Cerebellum (tissue), 4 donors: ENCODE measurements at places on chromosomes 1 and 21.

DNA sequence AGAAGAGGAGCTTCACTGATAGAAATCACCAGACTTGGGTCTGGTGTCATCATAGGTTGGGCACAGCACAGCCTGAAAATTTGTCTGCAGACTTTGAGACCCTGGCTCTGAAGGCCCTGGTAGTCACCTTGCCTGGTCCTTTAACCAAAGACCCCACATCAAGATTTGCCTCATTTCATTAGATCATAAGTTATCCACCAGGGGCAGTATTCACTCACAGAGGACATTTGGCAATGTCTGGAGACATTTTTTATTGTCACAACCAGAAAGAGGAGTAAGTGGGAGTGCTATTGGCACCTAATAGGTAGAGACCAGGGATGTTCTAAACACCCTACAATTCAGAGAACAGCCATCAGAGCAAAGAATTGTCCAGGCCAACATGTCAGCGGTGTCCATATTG lies 22.1 kb upstream of the PAX7 start:
- no peak for DNase-seq

GRCh38 chr1:225418598-225418997 lies 9.2 kb downstream of the LBR start:
- DNase-seq: no peak

GRCh38 chr1:77833521-77834100 lies 54.2 kb downstream of the MIGA1 start:
- DNase-seq: no peak

GRCh38 chr1:36835017-36835695 lies 199.2 kb downstream of the GRIK3 start:
- no peak for DNase-seq

GRCh38 chr1:46621930-46622329 lies 5.3 kb upstream of the MOB3C start:
- no peak for DNase-seq

DNA sequence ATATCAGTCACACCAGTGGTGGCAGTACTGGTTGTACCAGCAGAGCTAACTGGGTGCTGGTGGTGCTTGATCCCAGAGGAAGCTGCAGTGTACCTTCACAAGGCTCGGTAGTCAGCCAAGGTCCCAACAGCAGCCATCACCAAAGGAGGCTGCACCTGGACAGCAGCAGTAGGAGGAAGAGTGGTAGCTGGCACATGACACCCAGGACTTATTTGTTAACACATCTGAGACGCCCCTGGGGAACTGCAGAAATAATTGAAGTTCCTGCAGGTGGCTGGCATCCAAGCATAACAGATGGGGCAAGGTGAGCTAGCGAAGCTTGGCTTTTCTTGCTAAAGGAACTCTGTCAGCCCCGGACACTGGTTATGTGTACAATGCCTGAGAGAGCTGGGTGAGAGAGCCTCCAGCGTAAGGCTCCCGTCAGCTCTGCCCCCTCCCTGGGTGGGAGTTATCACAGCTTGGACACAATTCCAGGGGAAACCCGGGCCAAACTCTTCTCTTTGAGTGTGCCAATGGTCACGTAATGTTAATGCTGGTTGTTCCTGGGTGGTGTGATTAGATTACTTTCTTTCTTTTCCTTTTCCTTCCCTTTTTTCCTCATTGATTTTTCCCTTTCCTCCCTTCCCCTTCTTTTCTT lies 29.1 kb upstream of the PARP1 start:
- DNase-seq: peak; percentile 71

DNA sequence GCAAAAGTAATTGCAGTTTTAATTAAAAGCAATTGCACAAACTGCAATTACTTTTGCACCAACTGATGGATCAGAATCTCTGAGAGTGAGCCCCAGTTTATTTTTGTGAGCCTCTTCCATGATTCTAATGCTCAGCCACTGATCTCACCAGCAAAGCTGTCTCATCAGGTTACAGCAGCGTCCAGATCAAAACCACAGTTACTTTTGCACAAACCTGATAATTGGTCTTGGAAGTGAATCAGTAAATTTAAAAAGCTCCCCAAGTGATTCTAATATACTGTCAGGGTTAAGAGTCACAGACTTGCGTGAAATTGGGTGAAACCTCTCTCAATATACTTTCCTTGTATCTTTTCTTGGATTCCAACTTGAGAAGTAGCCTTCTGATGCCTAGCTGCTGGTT lies 13.5 kb upstream of the CR2 start:
- DNase-seq: no peak

DNA sequence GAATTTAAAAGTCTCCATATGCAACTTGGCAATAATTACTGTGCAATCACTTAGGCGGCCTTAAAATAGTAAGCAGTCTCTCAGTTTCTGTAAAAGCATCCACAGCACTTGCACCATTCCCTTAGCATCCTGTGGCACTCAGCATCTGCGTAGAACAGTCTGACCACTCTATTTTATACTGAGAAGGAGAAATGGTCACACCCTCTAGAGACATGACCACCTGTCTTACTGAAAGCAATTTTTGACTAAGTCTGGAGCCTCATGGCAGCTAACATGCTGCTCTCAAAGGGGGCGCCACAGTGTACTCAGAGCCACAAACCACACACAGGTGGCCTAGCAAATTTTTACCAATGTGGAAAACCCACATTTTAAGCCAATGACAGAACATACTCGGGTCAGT lies 62.0 kb downstream of the KCNK1 start:
- no peak for DNase-seq

DNA sequence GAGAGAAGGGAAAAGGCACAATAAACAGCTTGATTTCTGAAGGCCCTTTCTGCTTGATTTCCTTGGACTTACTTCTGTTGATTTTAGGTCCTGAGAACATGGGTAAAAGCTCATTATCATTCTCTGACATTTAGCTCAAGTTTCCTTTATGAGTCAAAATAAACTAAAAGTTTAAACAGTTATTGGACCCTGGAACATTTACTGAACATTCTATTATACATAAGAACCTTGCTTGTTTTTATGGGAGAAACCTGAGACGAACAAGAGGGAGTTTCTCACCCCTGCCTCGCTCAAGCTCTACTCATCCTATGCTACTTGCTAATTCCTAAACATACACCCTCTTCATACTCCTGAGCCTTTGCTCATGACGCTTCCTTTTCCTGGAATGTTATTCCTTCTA lies 538.3 kb upstream of the PKN2 start:
- no peak for DNase-seq

- DNase-seq: no peak
Observed at GRCh38 chr1:8822373-8823294, 5.2 kb upstream of the RERE start.

GRCh38 chr1:166988974-166989515 lies at the start of gene MAEL:
Gene MAEL, plus strand, starts transcription at chr1:166989280. Its CDS starts 73 bp downstream, at chr1:166989353.
- no peak for DNase-seq

GRCh38 chr21:35408401-35408800 lies 359.3 kb upstream of the RUNX1 start:
- DNase-seq: no peak

- DNase-seq: no peak
Observed at GRCh38 chr1:230818901-230819300, 49.4 kb downstream of the C1orf198 start.

DNA sequence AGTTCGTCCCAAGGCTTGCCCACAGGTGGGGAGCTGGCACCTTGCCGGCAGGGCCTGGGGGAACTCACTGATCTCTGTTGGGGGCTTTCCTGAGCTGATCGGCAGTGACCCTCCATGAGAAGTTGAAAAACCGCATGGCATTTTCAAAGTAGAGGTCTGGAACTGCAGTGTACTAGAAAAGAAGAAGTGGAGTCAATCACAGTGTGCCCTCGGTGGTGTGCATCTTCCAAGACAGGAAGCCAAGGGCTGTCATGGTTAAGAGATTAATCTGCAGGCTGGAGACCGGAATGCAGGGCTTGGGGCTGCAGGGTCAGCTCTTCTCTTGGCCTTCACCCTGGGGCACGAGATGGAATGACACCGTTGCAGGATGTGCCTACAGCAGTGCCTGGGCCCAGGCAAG lies 56.8 kb downstream of the ECE1 start:
- no peak for DNase-seq

GRCh38 chr1:156407344-156407743 lies 38.3 kb downstream of the RHBG start:
- DNase-seq: peak; percentile 96
